ENCODE measurements at places on chromosomes 3 and 15.

DNA sequence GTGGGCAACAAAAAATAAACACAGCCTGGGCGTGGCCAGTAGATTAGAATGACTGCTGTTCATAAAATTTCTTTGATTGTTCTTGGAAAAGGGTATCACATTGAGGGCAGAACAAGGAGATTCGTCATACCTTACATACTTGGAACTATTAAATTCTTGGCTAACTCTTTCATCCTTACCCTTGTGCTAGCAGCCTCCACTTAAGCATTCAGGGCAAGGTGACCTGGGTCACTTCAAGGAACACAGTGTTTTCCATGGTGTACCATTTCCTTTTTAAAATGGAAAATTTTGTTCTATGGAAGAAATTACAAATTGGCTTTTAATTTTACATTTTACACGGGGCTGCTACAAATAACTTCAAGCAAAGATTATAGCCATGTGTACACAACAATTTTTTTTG is 60.8 kb downstream of the MINDY4B start:
- no peak for DNase-seq

- DNase-seq, result no peak
Measured at GRCh38 chr15:70964058-70964457, 71.4 kb downstream of the LRRC49 start.

DNA sequence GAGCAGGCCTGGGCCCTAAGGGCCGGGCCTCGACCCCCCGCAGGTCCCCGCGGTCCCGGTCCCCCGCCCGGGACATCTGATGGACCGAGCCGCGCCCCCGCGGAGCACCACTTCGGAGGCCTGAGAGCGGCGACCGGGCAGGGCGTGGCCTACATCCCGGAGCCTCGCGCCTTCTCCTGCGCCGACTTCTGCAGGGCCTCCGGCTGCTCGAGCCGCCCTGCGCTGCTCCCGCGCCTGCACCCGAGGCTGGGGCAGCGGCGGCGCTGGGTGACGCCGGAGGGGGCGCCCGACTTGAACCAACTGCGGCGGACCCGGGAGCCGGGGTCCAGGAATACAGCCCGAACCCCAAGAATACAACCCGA is 14.9 kb upstream of the GP9 start:
- no peak for DNase-seq

DNA sequence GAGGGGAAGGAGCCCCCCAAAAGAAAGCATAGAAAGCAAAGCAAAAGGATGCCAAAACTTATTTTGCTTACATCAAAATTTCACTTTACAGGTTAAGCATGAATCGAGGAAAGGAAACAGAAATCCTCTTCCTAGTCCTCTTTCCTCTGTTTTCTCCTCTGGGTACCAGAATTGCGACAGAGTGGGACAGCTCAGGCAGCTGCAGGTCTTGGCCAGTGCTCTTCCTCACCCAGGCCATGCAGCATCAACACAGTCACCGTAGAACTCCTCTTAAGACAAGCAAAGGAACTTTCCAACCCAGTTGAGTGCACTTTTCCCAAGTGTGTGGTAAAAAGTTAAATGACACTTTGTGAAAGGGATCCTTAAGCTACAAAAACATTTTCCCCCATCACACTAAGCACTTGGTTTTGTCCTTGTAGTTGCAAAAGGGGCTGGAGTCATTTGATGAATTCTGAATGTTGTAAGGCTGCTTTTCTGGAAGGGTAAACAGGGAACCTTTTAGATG is 45.9 kb upstream of the MEX3B start:
- DNase-seq, result no peak

- DNase-seq, result no peak
Measured at GRCh38 chr3:20140881-20141280, 45.1 kb downstream of the SGO1 start.

- peak; percentile 52 for DNase-seq
Measured at GRCh38 chr3:112005091-112005672, 6.5 kb downstream of the TAGLN3 start.

DNA sequence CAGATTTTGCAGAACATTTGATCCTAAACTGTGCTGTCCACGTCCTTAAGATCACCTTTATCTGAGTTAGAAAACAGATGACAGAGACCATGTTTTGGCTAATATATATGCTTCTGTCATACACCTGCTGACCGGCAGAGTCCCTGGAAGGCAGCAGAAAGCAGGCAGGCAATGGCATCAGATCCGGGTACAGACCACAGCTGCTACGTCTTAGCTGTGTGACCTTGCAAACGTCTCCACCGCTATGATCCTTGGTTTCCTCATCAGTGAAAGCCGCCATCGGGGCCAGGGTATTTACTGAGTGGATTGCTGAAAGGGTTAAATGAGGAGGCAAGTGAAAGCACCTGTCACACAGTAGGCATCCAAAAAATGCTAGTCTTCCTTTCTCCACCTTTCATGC is 72.1 kb downstream of the ABTB1 start:
- no peak for DNase-seq

DNA sequence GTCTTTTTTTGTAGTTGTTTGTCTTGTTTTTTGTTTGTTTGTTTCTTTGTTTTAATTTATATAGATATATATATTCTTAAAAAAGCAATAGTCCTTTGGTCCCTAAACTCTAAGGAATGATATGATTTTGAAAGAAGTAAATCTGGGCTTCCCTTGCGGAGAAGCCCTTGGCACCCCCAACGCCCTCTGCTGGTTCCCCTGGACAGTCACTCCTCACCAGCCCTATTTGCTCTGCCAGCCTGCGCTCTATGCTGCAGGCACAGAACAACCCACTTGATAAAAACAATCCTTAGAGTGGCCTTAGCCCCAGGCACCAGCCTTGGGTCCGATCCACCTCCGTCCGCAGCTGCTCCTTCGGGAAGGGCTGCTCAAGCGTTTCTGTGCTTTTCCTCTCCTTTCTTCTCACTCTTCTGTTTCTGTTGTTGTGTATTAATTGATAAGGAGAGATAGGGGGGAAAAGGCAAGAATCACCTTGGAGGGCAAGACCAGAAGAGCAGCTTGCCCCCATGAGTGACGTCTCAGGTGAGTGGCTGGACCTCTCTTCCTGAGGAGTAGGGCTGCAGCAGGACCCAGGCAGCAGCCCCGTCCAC is 13.7 kb upstream of the PARP6 start:
- DNase-seq, result no peak

DNA sequence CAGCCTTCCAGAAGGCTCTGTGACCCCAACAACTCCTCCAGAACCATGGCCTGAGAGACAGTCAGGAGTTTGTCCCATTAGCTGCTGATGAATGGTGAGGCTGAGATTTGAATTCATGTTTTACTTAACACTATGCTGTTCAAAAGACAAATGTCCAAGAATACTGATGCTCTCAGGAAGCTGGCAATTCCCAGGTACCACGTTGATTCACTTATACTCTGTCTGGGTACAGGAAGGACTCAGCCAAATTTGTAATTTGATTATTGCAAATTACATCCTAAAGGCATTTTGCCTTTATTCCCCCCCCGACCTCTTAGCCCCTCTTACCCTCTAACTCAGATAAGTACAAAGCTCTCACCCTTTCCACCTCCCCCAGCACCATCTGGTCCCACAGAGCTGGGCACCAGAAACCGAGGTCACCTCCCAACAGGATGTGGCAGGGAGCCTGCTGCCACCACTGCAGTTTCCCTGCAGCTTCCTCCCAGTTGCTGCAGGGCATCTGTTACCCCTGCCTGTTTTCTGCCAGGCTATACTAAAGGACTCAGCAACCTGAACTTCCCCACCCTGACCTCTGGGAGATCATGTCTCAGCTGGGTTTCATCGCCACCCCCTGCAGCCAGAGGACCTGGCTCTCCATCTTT is 33.6 kb downstream of the EAF1 start:
- DNase-seq, result peak; percentile 19
